ENCODE measurements at places on chromosomes 1 and 21.

- DNase-seq = peak; percentile 44
Measured at GRCh38 chr1:86741947-86742572, 37.7 kb downstream of the SH3GLB1 start.

DNA sequence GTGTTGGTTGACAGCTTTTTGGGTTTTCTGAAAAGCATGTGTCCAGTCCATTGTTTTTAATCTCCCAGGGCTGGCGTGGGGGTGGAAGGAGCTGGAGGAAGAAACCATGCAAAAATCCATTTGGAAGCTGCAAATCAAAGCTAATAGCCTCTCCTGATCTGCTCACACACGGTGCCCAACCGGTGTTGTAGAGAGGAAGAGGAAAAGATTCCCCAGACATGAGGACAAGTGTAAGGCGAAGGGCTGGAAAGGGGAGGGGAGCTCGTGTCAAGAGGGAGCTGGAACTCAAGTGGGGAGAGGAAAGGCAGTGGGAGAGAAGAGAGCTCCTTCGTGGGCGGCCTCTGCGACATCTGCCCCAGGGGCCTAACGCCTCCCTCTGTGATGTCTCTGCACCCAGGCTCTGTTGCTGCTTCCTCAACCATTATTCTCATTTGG, 112.3 kb upstream of the IRF2BP2 start:
- no peak for DNase-seq

DNA sequence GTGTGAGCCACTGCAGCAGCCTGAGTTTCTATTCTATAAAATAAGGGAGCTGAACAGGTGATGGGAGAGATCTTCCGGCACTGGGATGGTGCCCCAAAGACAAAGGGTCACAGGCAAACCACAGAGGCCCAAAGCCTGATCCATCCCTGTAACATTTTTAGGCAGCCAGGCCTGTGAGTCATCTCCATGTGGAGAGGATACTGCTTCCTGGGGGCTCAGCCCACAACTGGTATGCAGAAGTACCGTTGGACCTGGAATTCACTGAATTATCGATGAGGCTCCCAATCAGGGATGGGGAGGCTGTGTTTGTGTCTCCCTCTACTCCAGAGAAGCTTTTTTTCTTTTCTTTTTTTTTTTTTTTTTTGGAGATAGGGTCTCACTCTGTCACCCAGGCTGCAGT, 48.8 kb upstream of the WASF2 start:
- DNase-seq = no peak

GRCh38 chr1:93003981-93004380, 42.7 kb upstream of the DIPK1A start:
- no peak for DNase-seq

DNA sequence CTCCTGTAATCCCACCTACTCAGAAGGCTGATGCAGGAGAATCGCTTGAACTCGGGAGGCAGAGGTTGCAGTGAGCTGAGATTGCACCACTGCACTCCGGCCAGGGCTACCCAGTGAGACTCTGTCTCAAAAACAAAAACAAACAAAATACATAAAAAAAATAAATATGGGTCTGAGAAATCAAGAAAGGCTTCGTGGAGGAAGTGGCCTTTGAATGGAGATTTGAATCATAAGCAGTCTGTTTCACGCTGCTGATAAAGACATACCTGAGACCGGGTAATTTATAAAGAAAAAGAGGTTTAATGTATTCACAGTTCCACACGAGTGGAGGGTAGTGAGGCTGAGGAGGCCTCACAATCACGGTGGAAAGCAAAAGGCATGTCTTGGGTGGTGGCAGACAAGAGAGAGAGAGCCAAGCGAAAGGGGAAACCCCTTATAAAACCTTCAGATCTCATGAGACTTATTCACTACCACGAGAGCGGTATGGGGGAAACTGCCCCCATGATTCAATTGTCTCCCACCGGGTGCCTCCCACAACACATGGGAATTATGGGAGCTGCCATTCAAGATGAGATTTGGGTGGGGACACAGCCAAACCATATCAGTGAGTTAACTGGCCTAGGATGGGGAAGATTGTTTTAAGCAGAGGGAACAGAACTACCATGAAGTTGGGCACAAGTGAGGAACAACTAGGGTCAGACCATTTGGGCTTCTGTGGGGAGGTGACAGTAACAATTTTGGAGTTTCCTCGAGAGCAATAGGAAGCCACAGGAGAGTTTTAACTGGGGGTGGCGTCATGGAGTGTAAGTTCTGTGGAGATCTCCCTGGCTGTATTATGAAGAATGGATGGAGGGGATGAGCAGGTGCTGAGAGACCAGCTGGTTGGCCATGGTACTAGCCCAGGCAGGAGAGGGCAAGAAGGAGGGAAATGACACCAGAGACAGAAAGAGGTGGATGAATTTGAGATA, 22.2 kb upstream of the WNT4 start:
- DNase-seq = no peak

DNA sequence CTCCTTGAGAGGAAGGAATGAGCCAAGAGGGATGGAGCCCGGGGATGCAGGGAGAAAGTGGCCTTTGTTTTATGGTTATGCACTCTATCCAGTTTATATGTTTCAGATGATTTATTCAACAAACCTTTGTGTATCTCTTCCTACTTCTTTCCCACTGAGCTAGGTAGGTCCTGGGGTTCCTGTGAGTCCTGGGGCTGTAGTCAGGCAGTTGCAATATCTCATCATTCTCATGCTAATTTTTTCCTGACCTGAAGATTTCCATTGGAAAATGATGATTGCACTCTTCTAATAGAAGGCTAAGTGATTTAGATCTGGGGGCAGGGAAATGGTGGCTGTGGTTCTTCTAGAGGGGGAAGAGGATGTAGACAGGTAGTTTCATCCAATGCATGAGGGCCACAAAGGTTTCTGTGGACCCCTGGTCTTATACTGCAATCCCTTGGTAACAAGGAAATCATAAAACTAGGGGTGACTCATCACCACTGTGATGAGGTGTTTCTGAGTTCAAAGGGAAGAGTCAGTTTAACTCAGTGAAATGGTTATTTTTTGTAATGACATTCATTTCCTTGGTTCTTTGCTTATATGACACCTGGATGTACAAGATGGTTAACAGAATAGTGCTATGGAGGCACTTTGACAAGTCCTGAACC, 20.2 kb downstream of the B3GALT5 start:
- peak; percentile 30 for DNase-seq

GRCh38 chr1:209168204-209168603, 415.3 kb upstream of the CAMK1G start:
- DNase-seq = no peak

- no peak for DNase-seq
Measured at GRCh38 chr1:198352975-198353695, 187.3 kb downstream of the ATP6V1G3 start.

GRCh38 chr1:175900171-175900570, 156.8 kb upstream of the TNR start:
- no peak for DNase-seq

DNA sequence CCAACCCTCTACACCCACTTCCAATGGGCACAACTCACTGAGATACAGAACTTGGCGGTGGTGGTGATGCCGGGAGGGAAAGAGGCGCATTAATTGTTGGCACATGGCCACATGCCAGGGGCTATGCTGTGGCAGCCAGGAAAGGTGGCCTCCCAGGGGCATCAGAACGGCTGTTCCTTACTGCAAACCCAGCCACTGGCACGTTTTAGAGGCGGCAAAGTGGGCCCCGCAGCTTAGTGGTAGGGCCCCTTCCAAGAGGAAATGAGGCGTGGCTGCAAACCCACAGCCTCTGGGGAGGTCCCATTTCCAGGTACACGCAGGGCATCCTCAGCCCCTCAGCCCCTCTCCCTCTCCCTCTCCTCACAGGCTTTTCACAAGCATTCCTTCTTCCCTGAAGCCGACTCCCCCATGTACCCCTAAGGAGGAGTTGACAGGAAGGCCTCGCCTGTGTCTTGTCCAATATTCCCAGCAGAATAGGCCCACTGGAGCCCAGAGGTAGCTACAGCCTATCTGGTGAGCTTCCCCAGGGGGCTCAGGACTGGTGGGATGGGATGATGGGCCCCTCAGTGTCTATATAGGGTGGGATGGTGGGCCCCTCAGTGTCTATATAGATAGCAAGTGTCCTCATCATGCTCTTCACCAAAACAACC, 166.2 kb downstream of the CLIC6 start:
- DNase-seq = no peak

DNA sequence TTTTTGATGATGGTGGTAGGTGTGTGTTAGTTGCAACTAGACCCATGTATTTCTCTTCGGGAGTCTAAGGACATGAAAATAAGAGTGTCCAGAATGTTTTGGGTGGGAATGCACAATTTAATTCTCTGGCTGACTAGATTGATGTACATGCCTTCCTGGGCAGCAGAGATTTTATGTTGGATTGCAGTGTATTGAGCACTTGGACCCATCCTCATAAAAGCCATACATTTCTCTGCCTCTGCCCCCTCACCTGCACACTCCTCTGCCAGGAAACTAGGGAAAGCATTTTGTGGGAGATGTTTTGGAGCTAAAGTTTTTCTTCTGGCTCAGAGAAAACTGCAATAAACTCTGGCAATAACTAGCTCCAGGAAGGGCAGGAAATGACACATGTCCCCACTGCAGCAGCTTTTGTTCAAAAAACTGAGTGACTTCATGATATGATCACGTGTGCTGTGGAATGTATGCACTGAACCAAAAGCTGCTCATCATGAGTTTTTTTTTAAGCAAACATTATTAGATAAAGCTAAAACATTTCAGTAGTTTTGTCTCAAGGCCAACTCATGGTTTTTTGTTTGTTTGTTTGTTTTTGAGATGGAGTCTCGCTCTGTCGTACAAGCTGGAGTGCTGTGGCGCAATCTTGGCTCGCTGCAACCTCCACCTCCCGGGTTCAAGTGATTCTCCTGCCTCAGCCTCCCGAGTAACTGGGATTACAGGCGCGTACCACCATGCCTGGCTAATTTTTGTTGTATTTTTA, 17.6 kb downstream of the RIT1 start:
- DNase-seq = peak; percentile 93

- no peak for DNase-seq
Measured at GRCh38 chr1:213744780-213745179, 243.0 kb upstream of the PROX1 start.

GRCh38 chr1:3702990-3703728, 49.1 kb upstream of the CCDC27 start:
- no peak for DNase-seq

DNA sequence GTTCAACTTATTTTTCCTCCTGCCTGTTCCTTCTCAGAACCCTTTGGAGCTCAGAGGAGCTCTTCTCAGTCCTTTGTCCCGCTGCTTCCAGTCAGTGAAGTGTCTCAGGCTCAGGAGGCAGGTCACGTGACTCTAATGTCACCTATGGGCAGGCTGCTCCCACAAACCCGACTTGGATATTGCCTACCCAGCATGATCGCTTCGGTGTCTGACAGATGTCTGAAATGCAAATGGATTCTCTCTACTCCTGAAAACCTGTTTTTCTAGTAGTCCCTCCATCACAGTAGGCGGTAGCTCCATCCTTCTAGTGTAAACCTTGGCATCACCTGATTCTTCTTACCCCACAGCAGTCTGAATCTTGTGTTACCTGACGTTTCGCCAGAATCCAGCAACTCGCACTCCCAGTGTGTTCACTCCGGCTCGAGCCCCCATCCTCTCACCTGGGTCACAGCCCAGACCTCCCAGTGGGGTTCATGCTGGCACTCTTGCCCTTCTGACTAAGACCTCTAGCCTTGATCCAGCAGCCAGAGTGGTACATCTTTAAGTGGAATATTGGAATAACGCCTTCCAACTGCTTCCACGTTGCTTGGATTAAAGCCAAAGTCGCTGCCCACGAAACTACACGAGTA, 5.4 kb downstream of the PADI6 start:
- DNase-seq = no peak

DNA sequence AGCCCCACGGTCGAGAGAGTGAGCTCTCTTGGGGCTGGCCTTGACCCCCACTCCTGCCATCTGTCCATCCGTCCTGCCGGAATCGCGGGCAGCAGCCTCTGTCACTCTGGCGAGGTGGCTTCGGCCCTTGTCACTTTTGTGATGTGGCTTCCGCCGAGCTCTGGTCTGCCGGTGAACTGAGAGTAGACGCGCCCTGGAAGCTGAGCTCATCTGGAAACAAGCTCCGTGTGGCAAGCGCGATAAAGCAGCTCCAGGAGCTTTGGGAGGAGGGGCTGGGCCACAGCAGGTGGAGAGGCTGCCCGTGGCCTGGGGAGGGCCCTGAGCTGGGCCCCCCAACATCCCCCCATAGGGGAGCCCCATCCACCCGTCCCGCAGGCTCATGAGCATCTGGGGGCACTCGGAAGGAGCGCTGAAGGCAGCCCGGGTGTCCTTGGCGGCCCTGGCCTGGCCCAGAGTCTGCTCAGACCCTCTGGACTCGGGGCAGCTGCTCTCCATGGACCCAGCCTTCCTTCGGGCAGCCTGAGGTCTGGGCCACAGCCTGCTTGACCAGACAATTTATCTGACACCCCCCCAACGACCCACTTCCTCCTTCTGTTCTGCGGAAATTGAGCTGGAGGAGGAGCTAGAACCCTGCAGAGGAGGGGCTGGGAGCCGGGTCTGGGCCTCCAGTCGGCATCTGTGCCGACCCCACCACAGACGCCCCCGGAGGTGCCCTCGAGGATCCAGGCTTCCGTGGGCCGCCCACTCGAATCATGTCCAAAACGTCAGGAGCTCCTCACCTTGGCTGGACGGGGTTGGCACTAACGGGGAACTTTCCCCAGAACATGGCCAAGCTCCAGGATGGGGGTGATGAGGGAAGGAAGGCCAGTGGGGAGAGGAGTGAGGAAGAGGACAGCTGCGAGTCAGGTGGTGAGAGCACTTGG, 59.1 kb downstream of the SLC19A1 start:
- no peak for DNase-seq

- DNase-seq = no peak
Measured at GRCh38 chr1:113124366-113124765, 51.4 kb downstream of the LRIG2 start.

DNA sequence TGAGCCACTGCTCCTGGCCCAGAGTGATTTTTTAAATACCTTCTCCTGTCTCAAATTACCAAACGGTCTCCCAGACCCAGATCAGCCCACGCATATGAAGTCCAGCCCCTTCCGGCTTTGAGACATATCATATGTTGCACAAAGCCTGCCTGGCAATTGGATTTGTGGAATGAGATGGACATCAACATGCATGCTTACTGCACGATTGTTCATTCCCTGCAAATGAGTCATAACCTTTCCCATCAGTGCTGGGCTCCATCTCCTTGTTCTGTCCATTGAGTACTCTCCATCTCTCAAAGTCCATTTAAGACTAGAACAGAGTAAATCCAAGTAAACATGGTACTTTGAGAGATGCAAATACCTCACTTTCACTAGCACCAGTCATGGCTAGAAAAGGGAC, 612.2 kb upstream of the USP24 start:
- DNase-seq = no peak

DNA sequence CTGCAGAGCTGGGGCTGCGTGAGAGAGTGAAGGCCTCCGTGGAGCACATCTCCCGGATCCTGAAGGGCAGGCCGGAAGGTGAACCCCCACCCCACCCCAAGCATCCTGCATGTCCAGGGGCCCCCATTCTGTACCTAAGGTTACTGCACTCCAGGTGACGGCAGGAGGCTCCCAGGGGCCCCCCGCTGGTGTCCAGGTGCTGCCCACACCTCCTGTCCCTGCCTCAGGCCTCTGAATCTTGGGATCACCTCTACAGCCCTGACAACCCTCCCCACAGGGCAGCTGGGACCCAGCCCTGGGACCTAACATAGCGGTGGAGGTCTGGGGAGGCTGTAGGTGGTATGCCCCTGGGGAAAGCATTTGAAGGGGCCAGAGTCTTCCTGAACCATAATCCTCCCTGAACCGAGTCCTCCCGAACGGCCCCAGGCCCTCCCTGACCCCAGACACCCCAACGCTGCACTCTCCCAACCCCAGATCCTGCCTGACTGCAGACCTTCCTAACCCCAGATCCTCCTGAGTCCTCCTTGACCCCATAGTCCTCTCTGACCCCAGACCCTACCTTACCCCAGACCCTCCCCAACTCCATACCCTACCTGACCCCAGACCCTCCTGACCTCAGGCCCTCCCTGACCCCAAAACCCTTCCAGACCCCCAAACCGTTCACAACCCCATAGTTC, 33.5 kb downstream of the TRIM11 start:
- no peak for DNase-seq
